T-helper 22 cell (primary cell): ENCODE measurements at places on chromosomes 1 and 21.

- no peak for DNase-seq
These were observed 123.3 kb downstream of the C1orf21 start for GRCh38 chr1:184510110-184510509.

DNA sequence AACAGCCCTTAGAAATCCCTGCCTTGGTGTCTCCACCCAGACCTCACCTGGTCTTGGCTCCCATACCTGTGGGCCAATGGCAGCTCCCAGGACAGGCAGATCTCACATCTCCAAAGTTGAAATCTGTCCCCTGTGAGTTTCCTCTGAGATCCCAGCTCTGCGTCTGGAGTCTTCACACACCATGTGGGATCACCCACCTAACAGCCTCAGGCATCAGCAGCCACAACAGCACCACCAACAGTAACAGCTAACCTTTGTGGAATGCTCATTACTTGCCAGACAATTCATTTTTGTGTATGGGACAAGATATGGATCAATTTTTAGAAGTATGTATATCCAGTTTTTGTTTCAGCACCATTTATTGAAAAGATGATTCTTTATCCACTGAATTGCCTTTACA lies 523.2 kb downstream of the MATN1 start:
- DNase-seq = no peak

GRCh38 chr1:9628541-9629444 lies 22.7 kb upstream of the PIK3CD start:
- peak; percentile 48 for DNase-seq

DNA sequence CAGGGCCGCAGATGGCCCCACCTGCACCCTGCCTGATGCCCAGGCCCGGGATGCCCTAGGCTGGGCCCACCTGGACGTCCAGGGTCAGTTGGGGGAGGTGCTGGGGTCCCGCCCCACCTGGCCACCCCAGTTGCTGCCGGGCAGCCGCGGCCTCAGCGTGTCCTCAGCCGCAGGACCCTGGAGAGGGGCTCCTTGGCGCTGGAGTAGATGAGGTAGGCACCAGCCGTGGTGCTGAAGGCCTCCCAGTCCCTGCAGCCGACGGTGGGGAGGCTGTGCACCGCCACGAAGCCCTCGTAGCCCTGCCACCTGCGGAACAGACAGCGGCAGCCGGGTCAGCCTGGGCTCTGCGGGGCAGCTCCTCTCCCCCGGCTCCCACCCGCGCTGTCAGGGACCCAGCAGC lies 40.4 kb downstream of the KRTAP10-1 start:
- no peak for DNase-seq

DNA sequence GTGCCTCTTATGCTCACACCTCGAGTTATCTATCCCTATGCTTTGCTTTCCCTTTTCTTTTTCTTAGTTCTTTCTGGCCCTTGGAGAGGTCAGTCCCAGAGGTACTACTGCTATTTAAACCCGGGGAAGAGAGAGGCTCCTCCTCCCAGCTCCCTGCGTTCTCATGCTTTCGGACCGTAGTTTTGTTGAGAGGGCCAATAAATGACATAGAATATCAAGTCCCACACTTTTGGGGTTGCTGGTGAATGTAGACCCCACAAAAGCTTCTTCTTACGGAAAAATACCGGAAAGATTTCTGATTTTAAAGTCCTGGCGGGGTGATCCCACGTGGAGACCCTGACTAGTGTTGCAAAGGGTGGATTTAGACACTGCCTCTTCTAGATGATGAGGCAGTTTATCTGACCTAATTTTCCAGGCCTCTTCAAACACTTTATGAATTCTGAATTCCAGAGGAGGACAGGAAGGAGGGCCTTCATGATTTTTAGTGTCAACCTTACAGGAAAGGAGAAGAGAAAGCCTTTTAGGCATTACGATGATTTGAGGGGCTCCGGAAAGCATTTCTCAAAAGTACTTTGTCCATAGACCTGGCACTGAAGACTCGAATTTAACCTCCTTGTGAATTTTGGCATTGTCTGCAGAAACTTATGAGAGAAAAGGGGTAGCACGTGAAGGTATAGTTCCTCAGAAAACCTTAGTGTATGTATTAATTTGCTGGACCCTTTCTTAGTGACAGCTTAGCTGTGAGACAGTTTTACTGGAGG lies 694 bp downstream of the TMEM167B start:
- DNase-seq = no peak

DNA sequence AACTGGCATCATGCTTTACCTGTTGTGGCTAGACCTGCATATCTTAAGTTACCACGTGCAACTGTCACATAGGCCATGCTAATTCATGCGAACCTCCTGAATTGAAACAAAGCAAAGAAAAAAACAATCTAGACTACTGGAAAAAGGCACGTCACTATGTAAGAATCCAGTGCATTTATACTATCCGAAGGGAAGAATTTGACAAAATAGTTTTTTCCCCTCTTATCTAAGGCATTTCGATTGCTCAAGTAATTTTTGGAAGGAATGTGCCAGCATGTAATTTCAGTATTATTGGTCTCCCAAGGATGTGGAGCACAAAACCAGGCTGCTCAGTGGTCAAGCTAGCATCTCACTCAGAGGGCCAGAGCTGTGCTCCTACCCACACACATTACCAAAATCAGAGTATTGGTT lies 31.5 kb upstream of the C1orf198 start:
- DNase-seq = no peak

DNA sequence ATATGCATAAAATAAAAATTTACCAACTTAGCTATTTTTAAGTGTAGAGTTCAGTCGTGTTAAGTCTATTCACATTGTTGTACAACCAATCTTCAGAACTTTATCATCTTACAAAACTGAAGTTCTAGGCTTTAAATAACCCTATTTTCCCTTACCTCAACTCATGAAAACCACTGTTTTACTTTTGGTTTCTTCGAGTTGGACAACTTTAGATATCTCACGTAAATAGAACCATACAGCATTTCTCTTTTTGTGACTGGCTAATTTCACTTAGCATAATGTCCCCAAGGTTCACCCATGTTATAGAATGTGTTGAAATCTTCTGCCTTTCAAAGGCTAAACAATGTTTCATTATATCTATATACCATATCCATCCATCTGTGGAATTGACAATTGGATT lies 819.0 kb upstream of the ADGRL4 start:
- DNase-seq = no peak

DNA sequence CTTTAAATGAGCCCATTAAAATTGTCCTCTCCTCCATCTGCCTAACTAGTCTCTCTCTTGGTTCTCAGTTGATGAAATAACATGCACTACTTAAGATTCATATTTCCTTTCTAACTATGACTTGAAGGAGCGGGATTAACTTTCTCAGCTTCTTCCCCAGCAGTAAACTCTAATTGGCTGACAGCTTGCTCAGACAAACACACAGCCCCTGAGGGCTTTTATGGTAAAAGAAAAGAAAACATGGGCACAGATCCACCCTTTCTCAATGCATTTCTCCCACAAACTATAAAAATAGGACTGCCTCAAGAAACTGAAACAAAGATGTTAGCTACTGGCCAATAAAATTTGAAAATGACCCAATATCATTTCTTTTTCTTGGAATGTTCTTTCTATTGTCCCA lies 703.1 kb downstream of the ADGRL2 start:
- DNase-seq = no peak

- DNase-seq = no peak
These were observed 59.6 kb upstream of the DIP2A start for GRCh38 chr21:46399129-46399528.

GRCh38 chr1:95752515-95753381 lies 518.7 kb downstream of the RWDD3 start:
- no peak for DNase-seq

DNA sequence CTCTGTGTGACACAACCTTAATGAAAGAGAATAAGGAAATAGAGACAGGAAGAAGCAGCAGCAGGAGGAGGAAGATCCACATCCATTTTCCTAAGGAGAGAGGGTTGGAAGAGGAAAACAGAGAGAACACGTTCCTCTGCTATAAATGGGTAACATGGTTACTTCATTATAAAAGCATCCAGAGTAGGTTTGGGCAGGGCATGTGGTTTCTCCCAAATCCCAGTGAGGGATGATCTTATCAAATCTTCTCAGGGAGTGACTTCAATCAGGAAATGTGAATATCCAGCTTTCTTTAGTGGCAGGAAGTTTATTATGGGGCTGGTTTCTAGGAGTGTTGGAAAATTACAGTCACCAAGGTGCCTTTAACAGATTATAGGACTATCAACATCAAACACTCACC lies 11.1 kb downstream of the CYP2J2 start:
- DNase-seq = no peak
